ENCODE measurements at places on chromosomes 1 and 21.

GRCh38 chr21:43020177-43020576, 45.8 kb downstream of the PKNOX1 start:
- DNase-seq: no peak

DNA sequence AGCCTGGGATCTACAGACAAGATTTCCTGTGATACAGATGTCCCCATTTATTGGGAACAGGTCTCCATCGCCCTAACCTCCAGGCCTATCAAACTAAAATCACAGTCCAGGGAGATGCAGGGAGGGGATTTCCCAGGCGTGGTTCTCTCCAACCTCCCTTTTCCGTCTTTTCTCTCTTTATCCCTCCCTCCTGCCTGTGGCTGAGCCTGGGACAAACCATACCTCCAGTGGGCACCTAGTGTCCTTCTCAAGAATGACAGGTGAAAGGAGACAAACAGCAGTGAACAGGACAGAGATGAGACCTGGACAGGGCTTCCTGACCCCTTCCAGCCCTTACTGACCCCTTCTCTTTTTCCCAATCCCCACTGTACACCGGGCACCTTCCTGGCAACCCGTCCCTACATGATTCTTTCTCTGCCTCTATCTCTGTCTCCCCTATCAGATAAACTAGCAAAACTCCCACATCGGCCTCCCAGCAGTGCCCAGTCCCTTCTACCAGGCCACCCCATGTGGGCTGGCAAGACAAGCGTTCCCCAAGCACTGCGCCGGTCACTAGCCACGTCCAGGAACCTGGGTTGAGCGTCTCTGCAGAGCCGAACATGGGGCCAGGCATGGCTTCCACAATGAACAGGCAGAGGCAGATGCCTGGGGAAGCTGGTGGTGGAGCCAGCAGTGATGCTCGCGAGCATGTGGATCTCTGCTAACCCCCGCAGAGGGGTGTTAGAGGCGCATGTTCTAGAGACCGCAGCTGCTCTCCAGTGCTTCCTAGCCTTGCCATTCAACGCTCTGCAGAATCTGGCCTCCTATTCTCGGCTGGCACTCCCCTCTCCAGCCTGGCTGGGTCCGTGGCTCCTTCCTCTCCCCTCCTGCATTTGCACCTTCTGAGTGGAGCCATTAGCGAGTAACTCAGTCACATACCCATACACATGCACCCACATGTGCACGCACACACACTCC, 54.7 kb downstream of the ELK4 start:
- DNase-seq: no peak

GRCh38 chr1:179089827-179090482, 8.1 kb downstream of the TOR3A start:
- DNase-seq: no peak

DNA sequence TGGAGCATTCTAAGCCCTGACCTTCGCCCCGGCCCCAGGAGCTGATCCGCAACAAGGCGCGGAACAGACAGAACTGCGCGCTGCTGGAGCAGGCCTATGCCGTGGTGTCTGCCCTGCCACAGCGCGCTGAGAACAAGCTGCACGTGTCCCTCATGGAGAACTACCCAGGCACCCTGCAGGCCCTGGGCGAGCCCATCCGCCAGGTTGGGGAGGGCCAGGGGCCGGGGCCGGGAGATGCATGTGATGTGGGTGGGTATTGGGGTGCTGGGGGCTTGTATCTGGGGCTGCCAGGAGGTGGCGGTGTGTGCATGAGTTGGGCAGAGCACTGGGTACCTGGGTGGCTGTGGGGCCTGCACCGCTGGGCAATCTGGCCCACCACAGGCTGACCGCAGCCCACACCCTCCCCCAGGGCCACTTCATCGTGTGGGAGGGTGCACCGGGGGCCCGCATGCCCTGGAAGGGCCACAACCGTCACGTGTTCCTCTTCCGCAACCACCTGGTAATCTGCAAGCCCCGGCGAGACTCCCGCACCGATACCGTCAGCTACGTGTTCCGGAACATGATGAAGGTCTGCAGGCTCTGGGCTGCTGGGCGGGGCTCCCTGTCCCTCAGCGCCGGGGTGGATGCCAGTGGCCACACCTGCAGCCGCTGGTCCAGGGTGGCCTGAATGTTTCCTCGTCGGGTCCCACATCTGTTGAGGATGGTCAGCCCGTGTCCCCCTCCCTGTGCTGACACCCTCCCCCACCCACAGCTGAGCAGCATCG, 65.8 kb downstream of the TRIM11 start:
- DNase-seq: no peak

GRCh38 chr1:160362168-160362957, 4.5 kb upstream of the NHLH1 start:
- no peak for DNase-seq

DNA sequence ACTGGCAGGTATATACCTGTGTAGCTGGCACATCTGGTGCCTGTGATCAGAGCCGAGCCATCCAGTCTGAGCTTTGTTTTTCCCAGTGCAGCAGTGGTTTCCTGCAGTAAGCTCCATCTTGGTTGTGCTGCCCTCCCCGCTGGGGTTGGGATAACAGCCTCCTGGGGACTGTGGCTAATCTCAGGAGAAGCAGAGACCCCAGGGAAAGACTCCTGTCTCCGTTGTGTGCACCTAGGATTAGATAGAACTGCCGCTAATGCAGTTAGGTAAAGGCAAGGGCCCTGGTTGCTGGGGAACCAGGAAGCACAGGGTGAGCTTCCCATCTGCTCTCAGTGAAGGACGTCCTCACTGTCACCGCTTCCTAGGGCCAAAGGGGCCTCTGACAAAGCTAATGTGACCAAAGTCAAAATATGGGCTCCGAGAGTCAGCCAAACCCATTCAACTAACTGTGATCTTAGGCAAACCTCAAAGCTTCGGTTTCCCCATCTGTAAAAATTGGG, 20.0 kb downstream of the ROR1 start:
- DNase-seq: no peak

GRCh38 chr1:152515434-152515783, 1.1 kb downstream of the CRCT1 start:
- DNase-seq: peak; percentile 10

GRCh38 chr1:10415211-10415930, 14.9 kb upstream of the CENPS start:
- DNase-seq: peak; percentile 38

DNA sequence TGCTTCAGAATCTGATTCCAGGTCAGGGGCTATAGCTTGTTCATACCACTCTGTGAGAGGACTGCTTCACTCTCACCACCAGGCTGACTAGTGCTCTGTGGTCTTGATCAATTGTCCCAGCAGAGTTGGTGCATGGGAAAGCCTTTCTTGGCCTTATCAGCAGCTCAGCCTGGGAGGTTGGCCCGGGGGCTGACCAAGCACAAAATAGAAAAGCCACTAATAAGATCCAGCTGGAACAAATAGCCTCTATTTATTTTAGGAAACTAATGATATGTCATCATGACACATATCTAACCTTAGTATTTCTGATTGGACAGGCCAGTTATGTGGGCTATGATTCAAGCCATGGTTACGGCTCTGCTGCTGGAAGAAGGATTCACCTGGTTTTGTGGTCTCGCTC, 134.2 kb downstream of the GDAP2 start:
- peak; percentile 88 for DNase-seq
